ENCODE measurements at places on chromosomes 13 and 19. TPM values are rescaled to one million over a fixed set of nuclear protein-coding genes. Genes with fewer than 3 reads are reported as not detected.

CCDC70 gene
- total RNA-seq: not detected

GRCh38 chr13:80083081-80083852 lies 257.7 kb downstream of the SPRY2 start:
- no peak for DNase-seq
- H3K36me3 ChIP-seq: no peaks in the 10 kb centered on the region
- H3K27me3 ChIP-seq: no peaks in the 10 kb centered on the region
- peak overlapping the region; percentile 68 for H3K27ac ChIP-seq
- peaks cover 10% of the 10 kb centered on the region for H3K4me1 ChIP-seq

DNA sequence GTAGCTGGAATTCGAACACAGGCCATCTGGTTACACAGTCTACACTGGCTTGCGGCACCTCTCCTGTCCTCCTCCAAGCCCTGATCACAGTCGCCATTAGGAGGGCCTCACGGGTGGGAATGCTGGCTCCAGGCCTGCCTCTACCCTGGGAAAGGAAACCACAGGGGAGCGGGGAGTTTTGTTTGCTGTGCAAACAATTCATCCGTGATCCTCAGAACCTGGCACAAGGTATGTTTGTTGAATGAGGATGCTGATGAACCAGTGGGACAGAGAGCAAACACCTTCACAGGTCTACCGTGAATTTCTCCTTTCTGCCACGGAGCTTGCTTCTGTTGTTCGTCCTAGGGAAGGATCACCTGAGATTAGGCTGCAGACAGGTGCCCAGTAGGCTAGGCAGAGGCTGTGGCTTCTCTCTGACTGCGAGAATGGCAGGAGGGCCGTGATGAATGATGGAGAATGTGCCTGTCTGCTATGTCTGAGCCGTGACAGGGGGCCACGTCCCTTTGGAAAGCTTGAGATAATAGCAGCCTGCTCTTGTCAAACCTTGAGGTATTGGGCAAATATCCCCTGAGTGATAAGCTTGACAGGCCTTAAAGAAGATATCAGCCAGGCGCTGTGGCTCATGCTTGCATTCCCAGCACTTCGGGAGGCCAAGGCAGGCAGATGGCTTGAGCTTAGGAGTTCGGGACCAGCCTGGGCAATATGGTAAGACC lies 36.7 kb downstream of the PIN1 start:
- no peaks in the 10 kb centered on the region for H3K4me1 ChIP-seq
- H3K36me3 ChIP-seq: no peaks in the 10 kb centered on the region
- no peaks in the 10 kb centered on the region for H3K27me3 ChIP-seq
- H3K4me3 ChIP-seq: no peak overlapping the region
- H3K27ac ChIP-seq: no peak overlapping the region

RELB gene
- 9.8 TPM for total RNA-seq

- H3K4me3 ChIP-seq: no peak overlapping the region
- H3K36me3 ChIP-seq: no peaks in the 10 kb centered on the region
These were observed 75.6 kb downstream of the SPRY2 start for GRCh38 chr13:80265348-80265747.

- H3K27ac ChIP-seq: peak overlapping the region; percentile 99
- H3K27me3 ChIP-seq: no peaks in the 10 kb centered on the region
- peak overlapping the region; percentile 92 for H3K4me3 ChIP-seq
- no peak for DNase-seq
- H3K36me3 ChIP-seq: peaks cover 33% of the 10 kb centered on the region
- H3K4me1 ChIP-seq: peaks cover 19% of the 10 kb centered on the region
These were observed 577 bp downstream of the ZNF181 start for GRCh38 chr19:34734537-34735103.

ZNF497 gene
- 2.5 TPM for total RNA-seq

DACT3 gene
- 1.3 TPM for total RNA-seq

GRCh38 chr13:109945206-109945960 lies 159.0 kb upstream of the IRS2 start:
- H3K27ac ChIP-seq: no peak overlapping the region
- no peaks in the 10 kb centered on the region for H3K36me3 ChIP-seq
- H3K4me1 ChIP-seq: no peaks in the 10 kb centered on the region
- no peak for DNase-seq
- H3K4me3 ChIP-seq: no peak overlapping the region
- no peaks in the 10 kb centered on the region for H3K27me3 ChIP-seq

GRCh38 chr19:16153582-16154336 lies 10.3 kb downstream of the HSH2D start:
- no peak for DNase-seq
- H3K27ac ChIP-seq: no peak overlapping the region
- no peaks in the 10 kb centered on the region for H3K4me1 ChIP-seq
- no peaks in the 10 kb centered on the region for H3K36me3 ChIP-seq
- no peak overlapping the region for H3K4me3 ChIP-seq
- no peaks in the 10 kb centered on the region for H3K27me3 ChIP-seq

DNA sequence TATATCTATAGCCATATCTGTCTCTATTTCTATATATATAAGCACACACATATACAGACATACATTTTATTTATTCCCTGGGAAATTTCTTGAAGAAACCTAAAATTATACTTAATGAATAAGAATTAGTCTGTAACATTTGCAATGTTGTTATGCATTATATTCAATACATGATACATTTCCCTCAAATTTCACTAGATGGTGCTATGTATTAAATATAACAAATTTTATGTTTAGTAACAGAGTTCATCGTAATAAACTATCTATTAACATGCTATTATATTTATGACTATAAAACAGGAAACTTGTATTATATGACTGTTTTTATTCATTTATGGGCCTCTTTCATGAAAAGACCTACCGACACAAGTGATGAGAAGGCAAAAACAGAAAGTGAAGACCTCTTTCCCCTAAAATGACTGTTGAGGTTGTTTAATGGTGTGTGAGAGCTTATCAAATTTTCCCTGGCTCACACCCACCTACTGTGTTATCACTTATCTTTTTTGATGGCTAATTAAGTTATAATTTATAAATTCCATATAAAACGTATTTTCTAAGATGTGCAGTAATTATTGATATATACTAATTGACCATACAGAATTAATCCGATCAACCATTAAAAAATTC lies 881.9 kb downstream of the SLITRK6 start:
- H3K4me1 ChIP-seq: no peaks in the 10 kb centered on the region
- H3K27me3 ChIP-seq: no peaks in the 10 kb centered on the region
- H3K36me3 ChIP-seq: no peaks in the 10 kb centered on the region
- H3K27ac ChIP-seq: no peak overlapping the region
- no peak for DNase-seq

GRCh38 chr13:28037399-28037798 lies 48.9 kb upstream of the URAD start:
- no peak overlapping the region for H3K27ac ChIP-seq
- H3K27me3 ChIP-seq: peaks cover 6% of the 10 kb centered on the region
- H3K4me1 ChIP-seq: no peaks in the 10 kb centered on the region

DNA sequence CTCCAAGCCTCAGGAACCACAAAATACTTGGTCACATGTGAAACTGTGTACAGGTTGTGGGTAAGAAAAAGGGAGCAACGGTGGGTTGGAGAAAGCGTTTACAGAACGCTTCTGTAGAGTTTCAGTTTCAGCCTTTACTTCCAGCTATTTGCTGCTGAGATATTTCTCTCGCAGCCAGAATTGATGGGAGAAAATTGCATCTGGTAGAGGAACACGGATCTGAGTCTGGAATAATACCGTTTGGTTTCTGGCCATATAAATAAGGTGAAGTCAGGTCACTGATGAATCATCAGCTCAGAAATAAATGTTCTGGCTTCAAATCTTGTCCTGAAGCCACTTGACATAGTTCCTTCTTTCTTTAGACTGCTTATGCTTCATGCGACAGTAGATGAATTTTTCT lies 20.3 kb upstream of the RFC3 start:
- H3K4me1 ChIP-seq: peaks cover 24% of the 10 kb centered on the region
- peak overlapping the region; percentile 60 for H3K27ac ChIP-seq
- H3K4me3 ChIP-seq: peak overlapping the region; percentile 32

GRCh38 chr13:62171697-62172096 lies 756.0 kb upstream of the PCDH20 start:
- no peak overlapping the region for H3K4me3 ChIP-seq
- no peak overlapping the region for H3K27ac ChIP-seq
- no peaks in the 10 kb centered on the region for H3K4me1 ChIP-seq
- no peaks in the 10 kb centered on the region for H3K36me3 ChIP-seq

C1QTNF9 gene
- total RNA-seq: not detected

AP1M2 gene
- total RNA-seq: 59.2 TPM

DNA sequence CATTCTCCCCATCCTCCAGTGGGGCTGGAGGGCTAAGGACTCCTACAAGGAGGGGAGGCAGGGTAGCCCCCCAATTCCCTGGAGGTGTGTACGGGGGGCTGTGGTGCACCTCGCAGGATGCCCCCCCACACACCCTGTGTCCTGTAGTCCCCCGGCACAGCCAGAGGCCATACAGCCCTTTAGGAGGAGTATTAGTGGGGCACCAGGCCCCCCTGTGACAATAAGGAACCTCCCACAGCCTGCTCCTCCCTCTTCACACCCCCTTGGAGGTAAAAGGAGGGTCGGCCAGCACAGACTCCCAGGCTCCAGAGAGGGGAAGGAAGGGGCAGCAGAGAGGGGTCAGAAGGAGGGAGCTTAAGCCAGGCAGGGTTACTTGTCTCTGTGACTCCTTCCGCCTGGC lies at the start of gene NANOS3:
TSS of gene NANOS3 (plus strand) at position 301 of the 400 bp plus-strand sequence. CDS start 115 bp downstream, outside the sequence.
- no peak for DNase-seq
- H3K36me3 ChIP-seq: no peaks in the 10 kb centered on the region
- no peaks in the 10 kb centered on the region for H3K27me3 ChIP-seq
- peaks cover 39% of the 10 kb centered on the region for H3K4me1 ChIP-seq
- no peak within 1 kb of the TSS for H3K4me3 ChIP-seq

MBD3L3 gene
- not detected for total RNA-seq

DNA sequence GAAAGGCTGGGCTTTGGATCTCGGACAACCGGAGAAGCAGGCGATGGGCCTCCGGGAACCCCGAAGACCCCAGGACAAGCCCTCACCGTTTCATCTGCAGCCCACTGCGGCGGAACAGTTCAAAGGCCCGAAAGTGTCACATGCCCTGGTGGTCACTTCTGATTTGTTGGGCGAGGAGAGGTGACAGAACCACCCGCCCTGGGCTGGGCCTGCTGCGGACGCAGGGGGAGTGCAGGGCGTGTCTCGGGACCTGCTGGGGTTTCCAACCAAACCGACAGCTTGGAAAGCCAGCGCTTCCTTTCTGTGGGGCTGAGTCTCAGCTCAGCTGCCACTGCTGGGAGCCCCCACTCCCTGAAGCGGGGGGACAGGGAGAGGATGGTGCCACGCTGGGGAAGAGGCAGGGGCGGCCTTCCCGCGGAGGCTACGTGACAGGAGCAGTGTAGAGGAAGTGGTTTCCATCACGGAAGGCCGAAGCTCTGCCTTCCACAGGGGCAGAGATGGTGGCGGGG lies 22.8 kb upstream of the ZBTB7A start:
- H3K27me3 ChIP-seq: no peaks in the 10 kb centered on the region
- peaks cover 40% of the 10 kb centered on the region for H3K36me3 ChIP-seq
- DNase-seq: no peak
- peak overlapping the region; percentile 13 for H3K4me3 ChIP-seq

GRCh38 chr13:63842102-63842501 lies 2426.5 kb upstream of the PCDH20 start:
- H3K4me1 ChIP-seq: no peaks in the 10 kb centered on the region
- no peak overlapping the region for H3K4me3 ChIP-seq
- DNase-seq: no peak
- H3K36me3 ChIP-seq: no peaks in the 10 kb centered on the region
- H3K27ac ChIP-seq: no peak overlapping the region

DNA sequence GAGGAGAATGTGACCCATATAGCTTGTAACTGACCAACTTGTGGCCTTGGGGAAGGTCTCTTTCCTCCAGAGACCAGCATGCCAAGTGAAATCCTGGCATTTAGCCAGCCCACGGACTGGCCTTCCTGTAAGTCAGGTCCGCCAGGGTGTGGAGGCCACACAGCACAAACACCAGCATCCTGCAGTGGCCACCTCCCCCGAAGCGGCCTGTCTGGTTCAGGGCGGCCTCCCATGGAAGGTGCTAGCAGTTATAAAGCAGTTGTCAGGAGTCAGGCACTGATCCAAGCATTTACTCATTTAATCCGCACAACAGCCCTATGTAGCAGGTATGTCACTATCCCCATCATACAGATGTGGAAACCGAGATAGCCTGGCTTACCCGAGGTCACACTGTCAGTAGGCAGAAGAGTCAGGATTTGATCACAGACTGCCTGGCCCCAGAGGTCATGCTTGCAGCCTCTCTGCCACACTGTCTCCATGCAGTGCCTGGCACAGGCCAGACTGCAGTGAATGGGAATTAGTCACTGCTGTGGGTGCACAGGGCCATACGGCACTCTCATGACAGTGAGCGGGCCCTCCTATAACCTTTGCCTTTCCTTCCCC lies 36.7 kb downstream of the CAPN12 start:
- peaks cover 96% of the 10 kb centered on the region for H3K36me3 ChIP-seq
- peaks cover 58% of the 10 kb centered on the region for H3K4me1 ChIP-seq
- peak overlapping the region; percentile 58 for H3K27ac ChIP-seq
- no peaks in the 10 kb centered on the region for H3K27me3 ChIP-seq
